ENCODE measurements at places on chromosomes 7 and 10.

GRCh38 chr7:149633976-149634945, 136.7 kb upstream of the ZNF746 start:
- DNase-seq, result no peak

DNA sequence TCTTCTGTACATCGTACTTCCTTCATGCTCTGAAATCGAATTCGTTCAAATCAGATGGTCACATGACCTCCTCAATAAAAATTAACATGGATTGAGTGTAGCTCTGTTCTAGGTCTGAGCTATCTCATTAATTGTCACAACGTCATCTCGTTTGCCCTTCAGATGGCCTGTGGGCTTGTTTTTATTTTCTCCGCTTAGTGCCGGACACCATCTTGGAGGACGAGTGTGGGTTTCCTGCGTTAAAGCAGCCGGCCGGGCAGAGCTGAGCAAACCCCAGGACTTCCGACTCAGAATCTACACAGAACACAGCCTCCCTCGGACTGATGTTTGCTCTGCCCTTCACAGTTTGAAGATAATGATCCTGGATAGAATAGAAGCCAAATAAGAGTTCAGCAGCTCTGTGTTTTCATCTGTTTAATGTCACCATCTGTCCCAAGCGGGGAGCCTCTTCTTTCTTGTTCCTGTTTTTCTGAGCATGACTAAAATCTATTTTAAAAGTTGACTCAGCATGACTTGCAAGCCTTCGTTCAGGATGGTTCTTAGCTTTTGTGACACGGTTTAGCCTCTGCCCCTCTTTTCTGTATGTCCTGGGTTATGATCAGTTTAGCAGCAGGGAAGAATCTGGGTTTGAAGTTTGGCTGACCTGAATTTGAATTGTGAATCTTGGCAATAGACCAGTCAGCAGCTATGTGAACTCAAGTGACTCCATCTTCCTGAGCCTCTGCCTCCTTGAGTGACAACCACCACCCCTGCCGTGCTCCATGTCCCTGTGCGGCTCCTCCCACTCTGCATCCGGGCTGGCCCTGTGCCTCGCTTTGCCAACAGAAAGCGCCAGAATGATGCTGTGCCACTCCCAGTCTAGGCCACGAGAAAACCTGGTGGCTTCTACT, 30.6 kb upstream of the GALNTL5 start:
- DNase-seq, result peak; percentile 73

GRCh38 chr10:17616403-17617030, 657 bp downstream of the HACD1 start:
- DNase-seq, result peak; percentile 66

DNA sequence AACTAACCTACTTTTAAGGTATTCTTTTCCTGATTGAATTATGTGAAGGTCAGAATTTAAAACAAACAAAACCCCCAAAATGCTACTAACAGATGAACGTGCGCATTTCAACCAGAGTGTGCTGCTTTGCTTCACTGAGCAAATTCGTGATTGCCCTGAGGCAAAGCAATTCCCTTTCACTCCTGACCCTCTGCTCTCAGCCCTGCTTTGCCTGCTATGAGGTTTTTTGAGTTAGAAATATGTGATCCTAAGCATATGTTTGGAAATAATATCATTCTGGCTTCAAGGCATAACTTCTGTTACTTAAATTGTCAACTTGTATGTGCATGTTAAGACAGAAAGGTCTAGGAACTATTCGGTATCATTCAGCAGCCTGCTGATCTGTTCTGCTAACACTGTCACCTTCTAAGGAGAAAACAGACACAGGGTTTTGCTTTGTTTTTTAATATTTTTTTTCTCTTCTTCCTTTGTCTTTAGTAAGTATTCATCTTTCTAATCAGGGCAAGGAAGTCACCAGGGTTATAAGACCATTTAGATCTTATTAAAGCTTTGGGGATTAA, 124.2 kb downstream of the GNAT3 start:
- DNase-seq, result no peak

- DNase-seq, result no peak
Observed at GRCh38 chr7:48111596-48111995, 22.5 kb downstream of the UPP1 start.

GRCh38 chr10:33026422-33026821, 68.4 kb upstream of the ITGB1 start:
- DNase-seq, result no peak

DNA sequence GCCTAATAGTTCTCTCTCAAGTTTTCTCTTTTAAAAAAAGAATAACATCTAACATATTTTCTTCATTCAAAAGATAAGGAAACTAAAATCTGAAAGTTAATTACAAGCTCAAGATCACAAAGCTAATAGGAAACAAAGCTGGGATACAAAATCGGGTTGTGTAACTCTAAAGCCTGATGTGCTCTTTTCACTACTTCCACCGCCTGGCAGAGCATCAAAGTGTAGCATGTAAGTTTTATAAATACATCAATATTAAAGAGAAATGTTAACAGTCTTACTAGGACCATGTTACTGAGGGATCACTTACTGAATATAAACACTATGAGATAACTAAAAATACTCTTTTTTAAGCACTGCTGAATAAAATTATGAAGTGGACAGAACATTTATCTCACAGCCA, 97.2 kb downstream of the KMT2C start:
- DNase-seq, result no peak

DNA sequence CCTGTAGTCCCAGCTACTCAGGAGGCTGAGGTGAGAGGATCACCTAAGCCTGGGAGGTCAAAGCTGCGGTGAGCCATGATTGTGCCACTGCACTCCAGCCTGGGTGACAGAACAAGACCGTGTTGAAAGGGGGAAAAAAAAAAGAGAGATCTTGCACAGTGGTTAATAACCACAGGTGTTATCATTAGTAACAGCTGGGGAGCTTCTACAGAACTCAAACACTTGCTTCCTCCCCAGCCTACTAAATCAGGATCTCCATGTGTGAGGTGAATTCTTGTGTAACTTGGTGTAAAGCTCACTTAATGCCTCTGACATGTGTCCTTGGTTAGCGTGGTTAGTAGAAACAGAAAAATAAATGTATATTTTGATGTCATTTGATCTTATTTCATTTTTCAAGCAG, 43.9 kb upstream of the BMS1 start:
- DNase-seq, result no peak

GRCh38 chr10:121804460-121804859, 123.4 kb downstream of the ATE1 start:
- DNase-seq, result no peak

GRCh38 chr7:99041526-99041925, 102.4 kb downstream of the SMURF1 start:
- no peak for DNase-seq

GRCh38 chr10:124125305-124126116, 32.1 kb upstream of the CHST15 start:
- no peak for DNase-seq

DNA sequence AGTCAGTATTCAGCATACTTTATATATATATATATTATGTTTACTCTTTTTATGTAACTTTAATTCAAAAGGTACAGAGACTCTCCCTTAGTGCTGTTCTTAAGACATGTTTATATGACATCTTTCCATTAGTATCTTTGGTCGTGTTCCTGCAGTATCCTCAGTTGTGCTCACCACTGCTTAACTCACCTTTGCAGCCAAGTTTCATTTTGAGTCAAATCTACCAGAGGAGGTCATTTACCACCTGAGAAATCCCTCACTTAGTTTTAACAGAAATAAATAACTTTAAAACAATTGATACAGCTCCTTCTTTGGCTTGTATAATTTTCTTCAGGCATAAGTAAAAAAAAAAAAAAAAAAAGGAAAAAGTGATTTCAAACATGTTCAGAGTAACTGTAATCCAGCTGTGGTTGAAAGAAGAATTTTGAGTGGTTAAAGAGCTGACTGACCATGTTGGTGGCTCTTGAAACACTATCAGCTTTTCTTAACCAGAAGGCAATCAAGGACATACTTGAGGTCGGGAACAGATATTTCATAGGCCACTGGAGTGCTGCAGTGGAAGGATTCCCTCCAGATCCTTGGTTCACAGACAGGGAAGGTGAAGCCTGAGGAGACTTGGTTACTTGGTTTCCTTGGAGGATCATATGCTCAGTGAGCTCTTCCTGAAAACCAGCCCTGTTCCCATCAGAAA, 116.8 kb downstream of the AUTS2 start:
- no peak for DNase-seq

DNA sequence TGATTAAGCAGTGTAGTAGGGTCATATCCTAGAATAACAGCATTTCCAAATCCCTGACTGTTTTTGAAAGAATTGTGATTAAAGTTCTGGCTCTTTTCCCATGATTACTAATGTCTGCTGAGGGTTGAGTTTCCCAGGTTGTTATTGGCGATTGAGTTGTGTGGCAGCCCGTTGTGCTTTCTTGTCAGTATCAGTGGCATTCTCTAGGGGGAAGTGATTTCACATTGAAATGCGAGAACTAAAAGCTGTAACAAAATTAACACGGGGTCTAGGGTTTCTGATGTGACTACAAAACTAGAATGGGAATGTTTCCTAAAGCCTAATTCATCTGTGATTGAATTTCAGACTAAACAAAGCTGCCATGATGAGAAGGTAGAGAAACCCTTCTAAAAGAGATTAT, 349.4 kb downstream of the EXOC4 start:
- DNase-seq, result no peak

GRCh38 chr10:3031490-3031889, 35.9 kb upstream of the PFKP start:
- no peak for DNase-seq

- no peak for DNase-seq
Observed at GRCh38 chr7:27117887-27118491, 12.6 kb downstream of the HOXA4 start.

- DNase-seq, result no peak
Observed at GRCh38 chr7:100607111-100607510, 4.9 kb downstream of the PCOLCE start.

DNA sequence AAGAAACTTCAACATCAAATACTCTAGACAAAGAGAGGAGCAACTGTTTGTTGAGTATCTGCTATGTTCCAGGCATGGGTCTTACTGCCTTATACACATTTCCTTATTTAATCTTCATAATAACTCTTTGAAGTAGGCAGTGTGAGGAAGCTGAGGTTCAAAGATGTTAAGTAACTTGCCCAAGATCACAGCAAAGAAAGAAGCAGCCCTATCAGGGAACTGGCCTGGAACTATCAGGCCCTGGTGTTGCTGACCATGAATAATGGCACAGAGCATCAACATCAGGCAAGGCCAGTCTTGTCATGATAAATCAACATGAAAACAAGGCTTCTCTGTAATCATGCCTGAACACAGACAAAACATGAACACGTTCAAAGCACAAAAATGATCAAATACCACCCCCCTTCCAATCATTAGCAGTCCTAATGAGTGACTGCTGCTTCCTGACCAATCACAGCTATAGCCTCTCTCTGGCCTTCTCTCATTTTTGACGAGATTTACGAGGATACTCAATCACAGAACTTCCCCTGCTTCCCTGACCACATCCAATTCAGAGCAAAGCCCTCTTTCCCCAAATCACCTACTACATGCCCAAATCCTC, 2.3 kb downstream of the GSDME start:
- DNase-seq, result no peak

DNA sequence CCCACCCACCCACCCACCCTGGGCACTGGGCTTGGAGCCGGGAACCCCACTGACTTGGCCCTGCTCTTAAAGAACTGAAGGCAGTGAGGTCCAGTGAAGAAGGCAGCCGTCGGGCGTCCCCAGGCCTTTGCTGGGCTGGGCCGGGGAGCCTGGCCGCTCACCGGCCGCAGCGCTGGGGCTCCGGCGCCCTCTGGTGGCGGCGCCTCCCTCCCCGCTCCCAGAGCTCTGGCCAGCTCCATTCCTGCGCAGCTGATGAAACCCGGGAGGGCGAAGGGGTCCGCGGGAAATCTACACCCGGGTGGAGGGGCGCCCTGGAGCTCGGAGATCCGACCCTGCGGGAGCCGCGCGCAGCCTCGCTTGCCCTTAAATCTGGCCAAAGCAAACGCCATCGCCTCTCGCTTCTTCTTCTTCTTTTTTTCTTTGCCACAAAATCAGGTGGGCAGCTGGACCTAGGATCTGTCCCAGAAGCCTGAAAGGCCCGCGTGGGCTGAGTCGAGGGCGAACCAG, 1.7 kb upstream of the CXCL12 start:
- DNase-seq, result no peak

- DNase-seq, result no peak
Observed at GRCh38 chr10:73647211-73647874, 6.1 kb upstream of the MYOZ1 start.

GRCh38 chr7:95322854-95323253, 1.5 kb downstream of the PON1 start:
- no peak for DNase-seq

DNA sequence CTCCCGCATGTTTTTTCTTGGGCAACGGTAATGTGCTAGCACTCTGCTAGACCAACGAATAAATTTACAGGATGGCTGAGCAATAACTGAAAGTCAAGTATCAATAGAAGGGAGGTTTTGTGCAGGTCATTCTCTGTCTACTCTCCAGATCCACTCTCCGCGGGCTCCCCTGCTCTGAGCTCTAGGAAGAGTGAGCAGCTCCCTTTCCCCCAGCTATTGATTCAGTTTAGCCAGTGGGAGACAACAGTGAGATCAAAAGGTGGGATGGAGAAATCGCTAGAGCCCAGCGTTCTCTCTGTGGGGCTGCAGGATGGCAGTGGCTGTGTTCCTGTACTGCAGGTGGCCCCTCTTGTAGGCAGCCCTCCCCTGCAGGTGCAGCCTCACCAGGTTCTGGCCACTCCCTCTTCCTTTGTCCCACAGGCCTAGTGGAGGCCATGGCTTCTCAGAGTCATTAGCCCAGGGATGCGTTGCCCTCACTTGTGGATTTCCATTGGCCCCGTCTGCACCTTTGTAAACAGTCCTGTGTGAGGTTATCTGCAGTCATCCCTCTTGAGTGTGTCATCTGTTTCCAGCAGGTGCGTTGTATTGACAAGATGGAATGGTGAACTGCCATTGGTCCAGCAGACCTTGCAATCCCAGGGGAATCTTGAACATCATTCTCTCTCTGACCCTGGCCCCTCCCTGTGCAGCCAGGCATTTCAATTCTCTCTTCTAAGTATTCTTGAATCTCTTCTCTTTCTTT, 11.1 kb downstream of the MSRB2 start:
- peak; percentile 88 for DNase-seq

DNA sequence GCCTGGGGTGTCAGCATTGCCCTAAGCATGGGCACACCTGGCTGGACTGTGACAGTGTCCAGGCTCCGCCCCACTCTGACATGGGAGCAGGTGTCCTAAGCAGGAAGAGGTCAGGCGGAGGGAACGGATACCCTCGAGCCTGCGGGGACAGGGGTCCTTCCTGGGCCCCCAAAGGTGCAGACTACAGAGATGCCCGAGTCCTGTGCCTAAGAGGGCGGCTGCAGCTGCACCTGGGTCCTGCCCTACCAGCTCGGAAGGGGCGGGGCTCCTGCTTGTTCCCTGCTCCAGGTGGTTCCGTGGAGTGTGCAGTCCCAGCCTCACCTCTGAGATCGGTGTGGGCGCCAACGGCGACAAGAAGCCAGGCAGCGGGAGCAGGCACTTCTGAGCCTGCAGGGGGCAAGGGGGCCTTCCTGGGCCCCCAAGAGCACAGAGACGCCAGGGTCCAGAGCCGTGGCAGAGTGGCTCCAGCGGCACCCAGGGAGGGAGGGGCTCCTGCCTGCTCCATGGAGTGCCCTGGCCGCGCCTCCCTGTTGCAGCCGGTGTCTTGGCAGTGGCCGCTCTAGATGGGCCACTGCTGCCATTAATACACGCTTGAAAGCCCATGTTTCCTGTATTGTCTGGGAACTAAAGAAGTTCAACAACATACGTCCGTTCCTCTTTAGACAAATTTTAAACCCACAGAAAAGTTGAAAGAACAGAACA, 64.5 kb upstream of the CACNA2D1 start:
- DNase-seq, result peak; percentile 74
